ENCODE measurements at places on chromosomes 12 and 14.
A peak's percentile ranks its signal among the peaks of the same experiment; 100 is the strongest.

DNA sequence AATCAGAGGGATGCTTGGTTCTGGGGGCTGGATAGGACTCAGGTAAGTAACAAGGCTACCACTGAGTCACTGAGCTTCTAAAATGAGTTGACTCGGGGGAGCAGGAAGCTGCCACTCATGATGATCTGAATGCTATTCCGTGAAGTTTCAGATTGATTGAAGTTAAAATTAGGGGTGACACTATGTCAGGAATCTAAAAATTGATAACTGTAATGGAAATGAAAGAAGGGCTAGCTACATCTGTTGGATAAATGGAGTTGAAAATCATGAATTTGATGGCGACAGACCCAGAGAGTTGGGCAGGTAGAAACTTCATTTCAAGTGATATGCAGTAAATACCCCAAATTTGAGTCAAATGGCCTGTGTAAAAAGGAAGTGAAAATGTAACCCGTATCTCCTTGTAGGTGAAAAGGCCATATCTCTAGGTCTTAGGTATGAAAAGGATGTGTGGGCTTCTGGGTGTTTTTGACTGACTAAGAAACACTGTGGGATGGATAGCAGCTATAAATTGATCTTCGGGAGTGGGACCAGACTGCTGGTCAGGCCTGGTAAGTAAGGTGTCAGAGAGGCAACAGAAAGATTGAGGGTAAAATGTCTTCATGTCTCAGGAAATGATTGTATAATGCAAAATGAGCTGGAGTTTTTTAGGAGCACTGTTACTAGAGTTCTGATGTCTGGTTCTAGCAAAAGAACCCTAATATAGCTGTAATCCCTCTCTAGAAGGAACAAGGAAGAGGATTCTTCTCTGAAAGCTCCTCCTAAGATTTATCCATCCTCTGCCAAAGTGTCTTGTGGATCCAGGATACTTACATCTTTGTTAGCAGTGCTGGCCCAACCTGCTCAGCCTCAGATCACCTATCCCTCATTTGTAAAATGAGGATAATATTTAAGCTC, 57.3 kb downstream of the DAD1 start:
- no peak for DNase-seq

GRCh38 chr12:23510484-23510883, 439.0 kb downstream of the SOX5 start:
- DNase-seq: no peak

DNA sequence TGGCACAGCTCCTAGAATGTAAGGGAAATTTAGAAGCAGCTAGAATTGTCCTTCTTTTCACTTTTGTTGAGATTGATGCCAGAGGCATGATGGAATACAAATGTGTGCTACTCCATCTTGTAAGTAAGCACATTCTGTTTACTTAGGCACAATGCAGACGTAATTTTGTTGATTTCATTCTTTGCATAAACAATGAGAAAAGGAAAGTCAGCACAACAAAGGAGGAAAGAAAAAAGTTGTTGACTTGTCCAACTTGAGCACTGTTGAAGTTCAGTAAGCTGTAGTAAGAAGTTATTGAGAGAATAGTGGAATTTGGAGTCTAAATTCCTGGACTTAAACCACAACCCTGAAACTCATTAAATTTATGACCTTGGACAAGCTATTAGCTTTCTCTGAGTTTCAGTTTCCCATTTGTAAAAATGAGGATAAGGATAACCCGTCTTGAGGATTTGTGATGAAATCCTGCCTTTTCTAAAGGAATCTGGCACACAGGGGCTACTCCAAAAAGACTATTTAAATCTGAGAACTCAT, 19.4 kb upstream of the CNTN1 start:
- DNase-seq: no peak

GRCh38 chr14:104317975-104318557, 179.7 kb downstream of the KIF26A start:
- no peak for DNase-seq

DNA sequence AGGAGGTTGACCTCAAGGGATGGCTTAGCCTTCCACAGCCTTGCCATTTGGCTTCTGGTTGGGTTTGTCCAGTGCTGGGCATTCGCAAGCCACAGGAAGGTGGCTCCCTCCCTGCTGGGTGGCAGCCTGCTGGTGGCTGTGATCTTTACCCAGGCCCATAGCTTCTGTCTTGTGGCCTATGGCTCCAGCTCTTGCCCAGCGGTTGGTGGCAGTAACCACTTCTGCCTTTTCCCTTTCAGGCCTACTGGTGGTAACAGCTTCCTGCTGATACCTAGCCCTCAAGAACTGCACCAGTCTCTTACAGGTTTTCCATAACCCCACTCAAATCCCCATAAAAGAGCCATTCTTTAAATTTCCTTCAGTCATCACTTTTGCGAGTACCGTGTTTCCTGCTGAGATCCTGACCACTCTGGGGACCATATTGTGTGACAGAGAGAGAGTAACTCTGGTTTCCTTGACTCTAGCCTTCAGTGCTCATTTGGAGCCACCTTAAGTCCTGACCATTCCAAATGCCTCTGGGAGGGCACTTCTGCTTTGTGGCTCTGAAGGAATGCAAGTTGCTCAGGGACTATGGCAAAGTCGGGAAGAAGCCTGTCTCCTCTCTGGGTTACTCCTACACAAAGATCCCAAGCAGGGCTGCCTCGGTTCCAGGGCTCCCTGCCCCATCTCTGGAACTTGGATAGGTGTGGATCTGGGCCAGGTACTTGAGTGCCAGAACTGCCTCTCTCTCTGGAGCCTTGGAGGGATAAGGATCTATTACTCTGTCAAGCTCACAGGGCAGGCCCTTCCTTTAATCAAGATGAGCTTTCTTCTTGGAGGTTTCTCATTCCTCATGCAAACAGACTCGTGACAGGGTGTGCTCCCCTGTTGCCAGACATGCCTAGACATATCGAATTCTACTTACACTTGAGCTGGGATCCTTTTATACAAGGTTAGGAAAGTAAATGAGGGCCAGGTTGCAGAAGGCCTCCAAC, 2.9 kb upstream of the NYNRIN start:
- DNase-seq: no peak

- no peak for DNase-seq
These were observed 442.5 kb downstream of the NELL2 start for GRCh38 chr12:44433659-44434058.

GRCh38 chr14:99252443-99252939, 19.5 kb downstream of the BCL11B start:
- DNase-seq: no peak

DNA sequence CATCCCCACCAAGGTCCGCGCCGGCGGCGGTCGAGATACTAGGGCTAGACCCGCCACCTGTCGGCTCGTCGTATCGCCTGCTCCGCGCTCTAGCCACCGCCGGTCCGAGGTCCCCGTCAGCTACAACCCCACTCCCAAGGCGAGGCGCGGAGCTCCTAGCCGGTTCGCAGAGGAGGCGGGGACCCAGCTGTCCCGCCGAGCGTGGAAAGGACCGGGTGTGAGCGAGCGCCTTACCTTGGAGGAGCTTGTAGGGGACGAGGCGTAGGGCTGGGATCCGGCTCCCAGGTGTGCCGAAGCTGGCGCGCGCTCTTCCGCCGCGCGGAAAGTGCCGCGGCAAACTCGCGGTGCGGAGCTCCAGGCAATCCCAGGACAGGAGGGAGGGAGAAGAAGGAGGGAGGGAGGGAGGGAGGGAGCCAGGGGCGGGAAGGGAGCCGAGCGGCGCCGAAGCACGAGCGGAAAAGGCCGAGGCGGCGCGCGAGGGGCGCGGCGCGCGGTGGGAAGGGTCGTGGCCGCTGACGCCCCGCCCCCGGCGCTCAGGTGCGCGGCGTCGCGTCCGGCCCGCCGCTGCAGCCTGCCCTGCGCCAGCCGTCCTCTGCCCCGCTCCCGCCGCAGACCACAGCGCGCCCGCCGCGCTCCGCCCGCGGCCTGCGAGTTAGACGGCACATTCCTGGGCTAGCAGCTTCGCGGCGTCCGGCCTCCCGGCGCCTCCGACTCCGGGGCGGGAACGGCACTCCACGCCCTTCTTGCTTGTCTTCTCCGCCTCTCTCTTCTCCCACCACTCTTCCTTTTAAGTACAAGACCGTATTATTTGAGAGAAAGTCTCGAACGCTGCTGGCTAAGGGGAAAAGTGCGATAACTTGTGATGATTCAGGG, at the start of gene PAWR:
PAWR (minus strand) TSS at position 327 of the 873 bp plus-strand sequence. CDS start 720 bp downstream, outside the sequence.
- peak; percentile 74 for DNase-seq

DNA sequence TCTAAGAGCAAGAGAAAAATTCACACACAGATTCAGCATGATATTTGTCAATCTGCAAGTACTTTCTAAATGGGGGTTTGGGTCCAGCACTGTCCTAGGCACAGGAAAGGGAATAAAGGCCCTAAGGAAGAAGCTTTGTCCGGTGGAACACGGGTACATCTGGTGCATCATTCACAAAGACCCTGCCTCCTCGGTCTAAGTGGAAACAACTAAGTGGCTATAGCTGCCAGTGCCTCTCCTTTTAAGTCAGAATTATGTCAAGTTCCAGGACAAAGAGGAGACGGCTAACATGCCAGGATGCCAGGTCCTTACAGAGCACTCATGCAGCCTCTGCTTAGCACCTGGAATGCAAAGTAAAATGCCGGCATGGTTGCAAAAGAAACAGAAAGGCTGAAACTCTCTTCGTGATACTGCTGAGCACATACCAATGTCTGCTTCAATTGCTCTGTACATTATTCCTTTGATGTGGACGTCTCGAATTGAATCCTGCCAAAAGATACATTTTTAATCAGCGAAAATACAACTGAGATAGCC, 47.5 kb downstream of the NT5DC3 start:
- no peak for DNase-seq

DNA sequence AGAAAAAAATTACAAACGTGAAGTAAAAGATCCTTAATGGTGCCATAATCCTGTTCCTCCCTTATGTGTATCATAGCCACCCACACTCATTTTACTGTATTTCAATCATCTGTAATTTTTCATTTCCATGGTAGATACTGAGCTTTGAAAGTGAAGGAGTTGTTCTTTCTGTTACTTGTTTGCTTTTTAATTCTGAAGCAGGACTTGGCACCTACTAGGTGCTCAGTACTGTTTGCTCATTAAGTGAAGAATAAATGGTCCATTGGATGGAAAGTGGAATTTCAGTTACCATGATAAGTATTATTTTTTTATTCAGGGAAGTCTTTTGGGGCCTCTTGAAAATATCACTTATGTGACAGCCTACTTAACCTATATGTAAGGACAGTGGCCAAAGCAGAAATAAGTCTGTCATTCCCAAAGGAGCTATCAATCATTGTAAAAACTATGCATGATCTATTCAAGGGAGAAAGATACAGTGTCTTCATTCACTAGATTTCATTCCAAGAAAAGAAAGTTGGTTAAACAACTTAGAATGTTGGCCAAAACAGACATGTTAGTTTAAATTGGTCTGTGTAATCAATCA, 1244.4 kb upstream of the SEL1L start:
- no peak for DNase-seq

Measured in AG08396 (cell line).